Iris pigment epithelial cell (primary cell): ENCODE measurements at places on chromosomes 6 and 20.

- peak; percentile 71 for DNase-seq
Measured at GRCh38 chr6:12324099-12324498, 33.9 kb downstream of the EDN1 start.

GRCh38 chr6:142750998-142751397, 194.0 kb downstream of the HIVEP2 start:
- DNase-seq, result no peak

- no peak for DNase-seq
Measured at GRCh38 chr6:131208787-131209186, 73.5 kb downstream of the AKAP7 start.

DNA sequence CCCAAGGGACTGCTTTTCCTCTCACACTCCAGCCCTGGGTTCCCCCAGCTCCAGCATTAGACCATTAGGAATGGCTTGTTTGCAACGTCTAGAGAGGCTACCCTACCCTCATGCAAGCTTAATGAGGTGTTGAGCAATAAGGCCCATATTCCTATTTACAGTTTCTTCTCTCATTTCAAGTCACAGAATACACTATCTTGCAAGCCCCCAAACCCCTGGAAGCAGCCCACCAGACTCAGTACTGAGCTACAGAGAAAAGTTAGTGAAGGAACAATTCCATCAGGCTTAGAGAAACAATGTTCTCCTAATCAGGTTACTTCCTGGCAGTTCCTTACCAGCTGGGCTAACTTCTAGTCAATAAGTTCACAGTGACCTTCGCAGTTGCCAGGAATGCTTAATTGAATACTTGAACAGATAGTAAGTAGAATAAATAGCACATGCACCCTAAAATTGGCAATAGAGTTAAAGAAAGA, 606.5 kb upstream of the NOX3 start:
- no peak for DNase-seq

GRCh38 chr20:6053776-6054688, at the start of gene LRRN4:
Gene LRRN4, minus strand, starts transcription at chr20:6054060. Its CDS starts 1,261 bp downstream, at chr20:6052799.
- no peak for DNase-seq

DNA sequence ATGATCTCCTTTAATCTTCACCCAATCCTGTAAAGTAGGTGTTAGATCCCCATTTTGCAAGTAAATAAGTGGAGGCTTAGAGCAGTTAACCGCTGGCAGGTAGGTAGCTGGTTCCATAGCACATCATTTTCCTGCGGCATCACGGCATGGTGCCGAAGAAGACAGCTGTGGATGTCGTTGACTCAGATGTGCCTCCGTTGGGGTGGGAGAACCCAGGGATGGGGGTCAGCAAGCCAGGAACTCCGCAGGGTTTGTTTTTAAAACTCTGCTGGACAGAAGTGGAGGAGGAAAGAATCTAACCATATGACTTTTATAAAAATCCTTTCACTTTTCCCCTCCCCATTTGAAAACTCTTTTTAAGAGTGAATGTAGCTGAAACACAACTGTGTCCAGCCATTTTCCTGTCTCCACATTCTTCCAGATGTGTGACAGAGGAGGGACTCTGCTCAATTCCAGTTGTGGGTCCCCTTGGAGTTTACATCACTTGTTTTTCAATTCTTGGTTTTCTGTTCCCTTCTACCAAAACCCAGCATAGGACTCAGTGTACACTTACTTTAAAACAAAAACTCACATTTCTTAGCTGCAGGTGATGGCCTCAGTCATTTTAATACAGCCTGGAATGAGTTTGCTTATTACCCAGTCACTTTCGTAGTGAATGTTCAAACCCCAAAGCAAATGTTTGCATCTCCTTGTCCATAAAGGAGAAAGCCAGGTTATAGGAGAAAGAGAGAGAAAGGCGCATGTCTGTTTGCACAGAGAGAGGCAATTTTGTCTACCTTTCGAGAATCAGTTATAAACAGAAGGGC, 27.6 kb upstream of the PI16 start:
- DNase-seq, result no peak

DNA sequence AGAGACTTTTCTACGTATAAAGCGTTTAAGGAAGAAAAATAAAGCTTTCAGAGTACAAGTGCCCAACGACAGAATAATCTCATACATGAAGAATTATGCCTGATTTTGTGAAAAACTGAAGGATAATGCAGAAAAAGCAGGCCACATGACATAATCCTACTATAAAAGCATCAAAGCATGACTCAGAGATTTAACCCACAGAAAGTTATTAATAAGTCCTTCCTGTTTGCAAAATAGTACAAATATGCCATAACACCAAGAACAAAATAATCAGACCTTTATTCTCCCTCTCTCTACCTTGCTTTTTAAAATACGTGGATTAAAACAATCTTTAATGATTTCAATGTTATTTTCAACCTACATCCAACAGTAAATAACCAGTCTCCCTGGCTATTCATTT, 118.6 kb upstream of the BCLAF1 start:
- DNase-seq, result peak; percentile 78

- DNase-seq, result no peak
Measured at GRCh38 chr20:57570920-57571319, 10.0 kb downstream of the PCK1 start.

- DNase-seq, result no peak
Measured at GRCh38 chr6:45502456-45502855, 124.7 kb upstream of the SUPT3H start.

- peak; percentile 53 for DNase-seq
Measured at GRCh38 chr6:37142050-37142614, 27.8 kb upstream of the PIM1 start.

DNA sequence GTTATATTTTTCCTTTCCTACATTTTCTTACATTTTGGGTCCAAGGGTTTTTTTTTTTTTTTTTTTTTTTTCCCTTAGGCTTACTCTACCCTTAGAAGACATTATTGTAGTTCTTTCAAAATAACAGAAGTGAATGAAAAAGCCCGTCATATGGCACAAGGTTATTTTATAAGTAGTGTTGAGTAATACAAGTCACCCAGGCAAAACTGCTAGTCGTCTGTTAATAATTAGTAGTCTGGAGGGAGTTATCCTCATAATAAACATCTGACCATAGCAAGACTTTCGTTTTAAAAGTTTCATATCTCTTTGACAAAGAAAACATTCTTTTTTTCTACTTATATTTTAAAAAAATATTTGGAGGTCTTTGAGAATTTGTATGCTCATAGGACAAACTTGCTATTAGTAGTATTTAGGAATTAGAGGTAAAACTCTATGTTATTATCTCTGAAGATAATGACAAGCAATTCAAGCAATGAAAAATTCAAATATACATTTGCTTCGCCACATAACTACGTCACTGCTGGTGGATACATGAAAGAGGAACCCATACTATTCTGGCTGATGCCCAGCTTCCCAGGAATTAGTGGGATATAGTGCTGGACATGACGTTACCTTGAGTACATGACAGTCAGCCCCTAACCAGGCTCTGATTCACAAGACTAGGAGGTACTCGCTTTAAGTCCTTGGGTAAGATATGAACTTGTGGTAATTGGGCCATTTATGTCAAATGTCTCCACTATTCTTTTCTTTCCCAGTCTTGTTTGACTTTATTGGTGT, 532.8 kb downstream of the GRIK2 start:
- DNase-seq, result no peak

GRCh38 chr20:35306931-35307517, 14.8 kb upstream of the FAM83C start:
- DNase-seq, result peak; percentile 84

- no peak for DNase-seq
Measured at GRCh38 chr6:8442150-8442549, 6.8 kb upstream of the SLC35B3 start.

DNA sequence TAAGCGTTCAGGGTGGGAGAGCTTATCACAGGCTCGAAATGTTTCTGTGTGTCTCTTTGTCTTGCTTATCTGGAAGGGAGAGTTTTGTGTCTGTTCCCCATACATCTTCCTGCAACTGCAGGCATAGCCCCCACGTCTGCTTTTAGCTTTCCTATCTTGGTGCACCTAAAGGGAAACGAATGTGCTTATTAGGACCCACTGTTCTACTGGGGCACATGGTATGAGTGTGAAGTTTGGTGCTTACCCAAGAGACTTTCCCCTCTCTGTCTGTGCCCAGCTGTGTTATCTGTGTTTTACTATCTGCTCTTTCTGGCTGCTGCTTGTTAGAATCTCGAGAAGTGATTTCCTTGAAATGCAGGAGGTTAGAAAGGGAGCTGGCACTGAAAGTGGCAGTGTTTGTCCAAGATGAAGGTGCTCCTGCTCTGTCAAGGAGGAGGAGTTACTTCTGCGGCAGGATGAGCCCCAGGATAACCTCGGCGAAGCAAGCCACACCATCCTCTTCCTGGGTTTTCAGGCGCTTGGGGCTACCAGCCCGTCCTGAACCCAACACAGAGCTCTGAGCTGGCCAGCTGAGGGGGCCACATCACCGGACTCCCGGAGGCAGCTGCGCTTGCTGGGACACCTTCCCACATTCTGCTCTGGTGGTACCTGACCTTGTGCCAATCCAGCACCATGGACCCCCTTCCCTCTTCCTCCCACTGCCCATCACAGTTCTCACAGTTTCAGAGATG, 23.4 kb downstream of the DYNLT1 start:
- no peak for DNase-seq

DNA sequence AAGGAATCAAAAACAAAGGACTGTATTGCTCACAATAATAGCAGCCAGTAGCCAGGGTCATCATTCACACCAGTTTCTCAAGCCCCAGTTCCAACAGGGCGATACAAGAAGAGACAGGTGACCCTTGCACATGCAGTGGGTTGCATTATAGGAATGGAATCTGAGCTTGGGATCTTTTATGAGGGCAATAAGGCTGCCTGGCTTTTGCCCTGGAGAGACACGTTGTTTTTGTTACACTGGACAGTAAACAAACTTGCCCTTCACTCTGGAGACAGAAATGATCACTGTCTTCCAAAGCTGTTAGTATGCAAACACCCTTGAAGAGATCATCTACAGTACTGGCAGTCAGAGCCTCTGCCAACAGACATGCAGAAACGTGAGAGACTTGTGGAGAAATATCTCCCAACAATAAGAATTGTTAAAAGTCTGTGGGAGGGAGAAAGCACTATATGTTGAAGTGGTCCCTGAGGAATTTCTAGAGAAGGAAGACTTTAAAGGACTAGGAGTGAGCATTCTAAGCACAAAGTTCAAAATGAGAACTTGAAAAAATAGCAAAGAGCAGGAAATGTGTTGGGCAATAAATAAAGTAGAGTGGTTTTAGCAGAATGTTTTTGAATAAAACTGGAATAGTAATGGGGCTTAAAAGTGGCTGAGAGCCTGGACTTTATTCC, 6.2 kb upstream of the COL12A1 start:
- no peak for DNase-seq

- no peak for DNase-seq
Measured at GRCh38 chr6:14717307-14717706, 528.6 kb upstream of the JARID2 start.

- no peak for DNase-seq
Measured at GRCh38 chr20:56595746-56596475, 33.2 kb upstream of the TFAP2C start.

- peak; percentile 24 for DNase-seq
Measured at GRCh38 chr6:124888581-124889371, 73.5 kb upstream of the RNF217 start.

DNA sequence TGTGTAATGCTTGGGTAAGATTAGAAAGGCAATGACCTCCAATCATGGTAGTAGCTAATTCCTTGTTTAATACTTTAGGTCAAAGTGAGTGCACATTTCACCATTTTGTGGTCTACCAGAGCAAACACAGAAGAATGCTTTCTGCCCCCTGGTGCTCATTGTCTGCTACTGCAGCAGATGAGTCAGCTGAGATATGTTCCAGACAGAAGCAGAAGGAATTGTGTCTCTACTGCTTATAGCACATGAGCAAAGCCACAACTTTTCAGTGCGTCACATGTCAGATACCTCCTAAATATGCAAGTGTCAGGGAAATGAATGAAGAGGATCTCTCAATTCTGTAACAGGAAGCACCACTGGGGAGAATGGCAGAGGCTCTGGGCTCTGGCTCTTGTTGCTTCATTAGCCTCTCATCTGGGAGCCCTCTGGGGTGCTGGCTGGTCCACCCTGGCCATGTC, 308.9 kb downstream of the ALDH8A1 start:
- peak; percentile 97 for DNase-seq

DNA sequence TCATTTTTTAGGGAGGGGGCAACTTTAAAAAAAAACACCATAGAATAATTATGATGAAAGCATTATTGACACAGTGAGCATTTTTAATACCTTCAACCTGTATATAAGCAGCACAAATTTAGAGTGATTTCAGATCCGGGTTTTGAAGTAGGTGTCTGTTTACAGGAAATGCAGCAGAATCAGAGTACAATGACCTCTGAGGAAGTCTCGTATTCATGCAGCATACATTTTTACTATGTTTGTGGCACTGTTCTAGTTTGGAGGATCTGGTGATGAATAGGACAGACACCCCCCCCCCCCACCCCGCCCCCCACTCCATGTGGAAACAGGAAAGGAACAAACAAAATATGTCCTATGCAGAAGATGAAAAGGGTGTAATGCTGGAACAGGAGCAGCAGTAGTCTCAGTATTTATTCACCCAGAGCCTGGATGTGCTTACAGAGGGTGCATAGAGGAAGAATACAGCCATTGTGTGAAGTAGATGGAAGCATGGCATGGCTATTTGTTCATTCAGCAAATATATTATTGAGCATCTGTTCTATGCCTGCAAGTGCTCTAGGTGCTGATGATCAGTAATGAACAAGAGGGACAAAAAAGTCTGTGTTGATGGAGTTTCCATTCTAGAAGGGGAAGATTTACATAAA, 19.7 kb downstream of the VAPB start:
- DNase-seq, result peak; percentile 48

- no peak for DNase-seq
Measured at GRCh38 chr20:35465976-35466375, 10.6 kb downstream of the CEP250 start.

- DNase-seq, result peak; percentile 53
Measured at GRCh38 chr6:78492351-78493017, 374.9 kb upstream of the IRAK1BP1 start.

- peak; percentile 9 for DNase-seq
Measured at GRCh38 chr6:39446909-39447308, 124.4 kb upstream of the KCNK16 start.

GRCh38 chr20:54848984-54849538, 373.7 kb downstream of the DOK5 start:
- DNase-seq, result no peak

GRCh38 chr6:106643061-106643460, 13.7 kb downstream of the QRSL1 start:
- DNase-seq, result peak; percentile 47

DNA sequence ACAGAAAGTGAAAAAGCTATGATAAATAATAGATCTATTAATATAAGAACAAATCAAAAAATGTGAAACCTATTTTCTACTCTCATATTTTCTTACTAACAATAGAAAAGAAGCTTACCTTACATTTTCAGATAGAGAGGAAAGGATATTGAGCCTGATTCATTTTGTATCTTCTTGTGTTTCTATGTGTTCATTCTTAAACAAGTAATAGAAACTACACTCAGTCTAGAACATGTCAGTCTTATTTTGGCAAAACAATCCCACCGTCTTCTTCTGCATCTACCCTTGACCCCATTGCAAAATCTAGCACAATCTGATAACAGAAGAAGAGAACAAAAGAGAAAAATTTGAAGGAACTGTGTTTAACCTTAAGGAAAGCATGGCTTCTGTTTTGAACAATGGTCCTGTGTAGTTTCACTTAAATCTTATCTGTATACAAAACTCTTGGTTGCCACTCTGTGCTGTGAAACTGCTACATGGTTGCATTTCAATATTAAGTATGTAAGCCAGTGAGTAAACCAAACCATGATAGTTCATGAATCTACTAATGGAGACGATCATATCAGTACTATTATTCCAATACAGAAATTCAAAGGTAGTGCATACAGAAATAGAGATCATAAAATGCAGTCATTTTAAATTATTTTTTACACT, 69.5 kb upstream of the LGSN start:
- DNase-seq, result no peak

- DNase-seq, result peak; percentile 89
Measured at GRCh38 chr6:63347599-63347998, 27.8 kb upstream of the LGSN start.
